IPS DF 19.7 (cell line): ENCODE measurements at places on chromosomes 1 and 21.

DNA sequence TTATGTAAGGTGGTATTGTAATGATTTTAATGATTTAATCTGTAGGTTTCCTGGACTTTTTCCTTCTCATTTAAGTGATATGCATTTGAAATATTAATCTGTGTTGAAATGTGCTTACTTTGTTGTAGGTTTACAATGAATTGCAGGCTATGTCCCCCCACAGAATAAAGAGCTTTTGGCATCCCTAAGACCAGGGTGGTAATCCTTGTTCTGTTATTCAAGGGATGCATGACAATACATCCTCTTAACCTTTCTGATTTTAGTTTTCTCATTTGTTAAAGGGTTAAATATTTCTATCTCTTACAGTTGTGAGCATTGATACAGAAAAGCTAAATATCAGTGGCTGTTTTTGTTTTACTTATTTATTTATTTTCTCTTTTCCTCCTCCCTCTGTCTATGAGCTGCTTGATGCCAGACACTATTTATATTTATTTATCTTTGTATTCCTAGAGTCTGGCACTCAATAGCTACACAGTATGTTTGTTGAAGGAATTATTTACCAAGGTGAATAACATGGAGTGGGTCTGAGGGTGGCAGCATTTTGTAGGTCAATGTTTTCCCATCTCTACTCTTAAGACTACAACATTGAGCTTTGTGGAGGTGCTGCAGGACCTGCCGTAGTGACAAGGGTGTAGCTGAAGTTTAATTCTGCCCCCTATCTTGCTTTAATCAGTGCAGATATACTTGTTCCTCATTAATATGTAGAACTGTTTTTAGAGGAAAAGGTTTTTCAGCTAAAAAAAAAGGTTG, 19.9 kb upstream of the ADGRL2 start:
- DNase-seq: no peak

- DNase-seq: peak; percentile 97
These were observed 10.3 kb upstream of the LEFTY1 start for GRCh38 chr1:225899044-225899925.

- no peak for DNase-seq
These were observed 65.1 kb upstream of the TMEM51 start for GRCh38 chr1:15088281-15088971.

- DNase-seq: no peak
These were observed 35.7 kb upstream of the DUSP10 start for GRCh38 chr1:221777431-221778072.

GRCh38 chr1:205970486-205970885, 27.2 kb upstream of the SLC26A9 start:
- no peak for DNase-seq
